ENCODE measurements at places on chromosomes 6 and 20.
A peak's percentile ranks its signal among the peaks of the same experiment; 100 is the strongest.

DNA sequence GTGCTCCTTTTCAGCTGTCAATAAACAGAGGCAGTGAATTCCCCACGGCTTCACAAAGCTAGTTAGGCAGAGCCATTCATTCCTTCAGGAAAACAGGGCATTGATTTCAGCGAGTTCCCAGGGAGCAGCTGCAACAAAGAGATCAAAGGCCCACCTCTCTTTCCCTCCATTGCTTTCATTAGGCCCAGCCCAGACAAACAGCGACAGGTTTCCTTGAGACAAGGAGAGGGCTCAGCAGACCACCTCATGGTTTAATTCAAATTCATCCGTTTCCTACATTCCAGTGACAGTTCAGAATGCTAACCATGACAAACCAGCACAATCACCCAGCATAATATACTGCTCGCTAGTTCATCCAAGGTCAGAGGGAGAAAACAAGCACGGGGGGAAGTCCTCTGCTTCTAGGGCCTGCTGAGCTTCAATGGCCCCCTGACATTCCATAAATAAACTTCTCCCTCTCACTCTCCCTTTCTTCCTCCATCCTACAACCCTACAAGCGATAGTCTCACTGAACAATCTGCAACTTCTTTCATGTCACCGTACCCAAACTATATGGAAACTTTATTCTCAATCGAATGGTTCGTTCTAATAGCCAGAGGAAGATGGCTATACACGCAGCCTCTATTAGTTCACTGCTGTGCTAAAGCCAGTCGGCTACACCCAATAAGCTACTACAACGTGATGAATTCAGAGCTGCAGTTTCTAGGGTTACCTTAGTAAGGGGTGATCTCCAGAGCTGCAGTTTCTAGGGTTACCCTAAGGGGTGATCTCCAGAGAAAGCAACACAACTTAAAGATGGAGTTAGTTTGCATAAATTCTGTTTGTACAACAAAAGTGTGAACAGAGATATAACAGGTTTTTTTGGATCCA lies 34.7 kb downstream of the PLAGL1 start:
- no peak for DNase-seq

- DNase-seq, result no peak
These were observed 8.8 kb upstream of the OSTM1 start for GRCh38 chr6:108083349-108083748.

GRCh38 chr20:58069796-58070663 lies 158.4 kb downstream of the ANKRD60 start:
- no peak for DNase-seq

GRCh38 chr20:50866036-50866685 lies 65.1 kb downstream of the ADNP start:
- DNase-seq, result no peak

DNA sequence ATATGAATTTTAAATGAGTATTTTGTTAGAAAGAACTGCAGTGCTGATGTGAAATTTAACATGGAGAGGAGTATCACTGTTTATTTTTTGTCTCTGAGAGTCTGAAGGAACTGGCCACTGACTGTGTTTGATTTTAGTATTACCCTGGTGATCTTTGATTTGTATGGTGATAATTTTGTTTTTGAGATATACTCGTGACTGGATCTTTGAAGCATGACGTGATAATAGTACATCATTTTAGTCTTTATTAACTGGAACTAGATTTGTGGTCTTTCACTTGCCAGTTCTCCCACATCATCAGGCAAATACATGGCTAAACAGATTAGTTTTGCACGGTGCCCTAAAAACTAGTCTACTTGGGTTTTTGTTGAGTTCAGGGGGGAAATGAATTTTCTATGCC lies 55.5 kb downstream of the ARID1B start:
- no peak for DNase-seq

DNA sequence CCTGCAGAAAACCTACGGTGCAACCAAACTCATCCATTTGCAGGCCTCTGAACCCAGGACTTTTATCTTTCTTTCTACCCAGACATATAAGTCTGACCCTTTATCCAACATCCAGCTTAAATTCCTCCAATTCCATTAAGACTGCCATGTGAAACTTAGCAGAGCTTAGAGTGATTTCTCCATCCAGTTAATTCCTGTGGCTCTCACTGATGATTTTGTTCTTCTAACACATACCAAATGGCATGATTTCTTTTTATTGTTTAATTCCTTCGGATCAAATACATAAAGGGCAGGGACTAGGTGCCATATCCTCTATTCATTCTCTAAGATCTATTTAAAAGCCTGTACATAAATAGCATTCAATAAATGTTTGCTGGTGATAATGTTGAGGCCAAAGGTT lies 92.9 kb downstream of the TASP1 start:
- no peak for DNase-seq

DNA sequence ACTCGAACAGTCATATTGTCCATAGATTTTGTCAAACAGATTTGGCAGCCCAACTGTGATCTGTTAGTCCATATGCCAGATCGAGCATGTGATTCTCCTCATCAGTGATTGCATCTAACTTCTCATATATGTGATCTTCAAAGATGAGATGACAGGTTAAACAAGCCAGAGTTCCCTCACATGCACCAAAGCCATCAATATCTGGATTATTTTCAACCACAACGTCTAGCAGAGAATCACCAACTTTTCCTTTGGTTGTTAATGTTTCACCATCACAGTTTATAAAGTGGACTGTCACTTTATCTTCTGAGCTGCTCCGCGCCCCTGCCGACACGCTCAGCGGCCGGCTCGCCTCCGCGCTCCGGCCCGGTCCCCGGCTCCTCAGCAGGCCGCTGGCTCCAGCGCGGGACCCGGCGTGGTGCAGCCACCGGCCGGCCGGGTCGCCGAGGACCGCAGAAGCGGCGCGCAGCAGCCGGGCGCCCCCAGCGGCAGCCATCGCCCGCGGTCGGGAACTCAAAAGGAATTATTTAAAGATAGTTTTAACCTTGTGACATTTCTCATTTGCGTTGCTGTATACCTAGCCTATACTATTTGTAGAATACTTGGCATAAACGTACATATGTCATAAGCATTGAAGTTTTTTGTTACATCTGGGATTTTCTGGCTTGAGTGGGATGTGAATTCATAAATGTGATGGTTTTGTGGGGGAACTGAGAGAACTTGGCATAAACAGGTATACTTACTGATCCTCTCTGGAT lies 40.1 kb upstream of the DYNLRB1 start:
- DNase-seq, result peak; percentile 20

GRCh38 chr6:78749326-78749725 lies 118.0 kb upstream of the IRAK1BP1 start:
- DNase-seq, result no peak

GRCh38 chr20:4119854-4120209 lies 104.5 kb upstream of the RNF24 start:
- DNase-seq, result no peak

DNA sequence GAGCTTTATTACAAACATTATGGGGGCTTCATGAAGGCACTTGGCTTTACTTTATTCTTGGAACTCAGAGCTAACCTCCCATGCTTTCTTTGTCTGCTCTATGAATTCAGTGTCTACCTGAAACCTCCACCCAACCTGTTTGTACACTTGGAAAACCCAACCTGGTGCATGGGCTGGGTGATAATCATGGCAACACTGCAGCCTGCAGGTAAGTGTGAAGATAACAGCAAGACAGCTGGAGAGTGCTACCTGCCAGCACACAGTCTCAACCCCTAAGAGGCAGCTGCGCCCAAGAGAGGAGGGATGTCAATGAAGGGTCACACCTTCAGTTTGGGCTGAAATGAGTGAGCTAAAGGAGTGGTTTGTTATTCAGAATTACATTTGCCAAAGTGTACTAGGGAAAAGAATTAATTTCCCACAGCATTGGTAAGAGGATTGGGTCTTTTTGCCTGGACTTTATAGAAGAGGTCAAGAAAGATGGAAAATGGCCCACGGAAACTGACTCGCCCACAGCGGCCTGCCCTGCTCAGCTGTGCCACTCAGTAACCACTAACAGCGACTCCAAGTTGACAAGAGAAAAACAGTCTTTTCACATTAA lies 24.4 kb downstream of the FOXQ1 start:
- DNase-seq, result no peak

DNA sequence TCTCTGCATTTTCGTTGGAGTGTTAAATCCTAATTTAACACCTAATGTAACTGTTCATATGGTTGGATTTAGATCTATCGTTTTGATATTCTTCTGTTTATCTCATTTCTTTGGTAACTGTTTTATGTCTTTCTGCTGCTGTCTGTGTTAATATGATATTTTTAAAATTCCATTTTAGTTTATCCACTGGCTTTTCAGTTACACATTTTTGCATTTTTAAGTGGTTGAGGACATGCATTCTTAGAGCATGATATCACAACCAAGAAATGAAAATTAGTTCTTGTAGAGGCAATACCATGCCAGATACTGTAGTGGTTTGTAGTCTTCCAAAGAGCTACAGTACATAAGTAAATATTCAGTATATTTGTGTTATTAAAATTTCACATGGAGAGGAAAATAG lies 58.6 kb downstream of the LIN28B start:
- DNase-seq, result no peak

- no peak for DNase-seq
These were observed 427.0 kb upstream of the SPTLC3 start for GRCh38 chr20:12581644-12582289.

Measured in naive thymus-derived CD8-positive, alpha-beta T cell (primary cell).